Stimulated activated CD8-positive, alpha-beta memory T cell treated with anti-CD3 and anti-CD28 coated beads, Interleukin-15, amount 100 ng/mL, for 4 hours (primary cell): ENCODE measurements at places on chromosomes 7 and 10.

- DNase-seq, result no peak
These were observed 526.4 kb downstream of the KIF20B start for GRCh38 chr10:90227786-90228185.

DNA sequence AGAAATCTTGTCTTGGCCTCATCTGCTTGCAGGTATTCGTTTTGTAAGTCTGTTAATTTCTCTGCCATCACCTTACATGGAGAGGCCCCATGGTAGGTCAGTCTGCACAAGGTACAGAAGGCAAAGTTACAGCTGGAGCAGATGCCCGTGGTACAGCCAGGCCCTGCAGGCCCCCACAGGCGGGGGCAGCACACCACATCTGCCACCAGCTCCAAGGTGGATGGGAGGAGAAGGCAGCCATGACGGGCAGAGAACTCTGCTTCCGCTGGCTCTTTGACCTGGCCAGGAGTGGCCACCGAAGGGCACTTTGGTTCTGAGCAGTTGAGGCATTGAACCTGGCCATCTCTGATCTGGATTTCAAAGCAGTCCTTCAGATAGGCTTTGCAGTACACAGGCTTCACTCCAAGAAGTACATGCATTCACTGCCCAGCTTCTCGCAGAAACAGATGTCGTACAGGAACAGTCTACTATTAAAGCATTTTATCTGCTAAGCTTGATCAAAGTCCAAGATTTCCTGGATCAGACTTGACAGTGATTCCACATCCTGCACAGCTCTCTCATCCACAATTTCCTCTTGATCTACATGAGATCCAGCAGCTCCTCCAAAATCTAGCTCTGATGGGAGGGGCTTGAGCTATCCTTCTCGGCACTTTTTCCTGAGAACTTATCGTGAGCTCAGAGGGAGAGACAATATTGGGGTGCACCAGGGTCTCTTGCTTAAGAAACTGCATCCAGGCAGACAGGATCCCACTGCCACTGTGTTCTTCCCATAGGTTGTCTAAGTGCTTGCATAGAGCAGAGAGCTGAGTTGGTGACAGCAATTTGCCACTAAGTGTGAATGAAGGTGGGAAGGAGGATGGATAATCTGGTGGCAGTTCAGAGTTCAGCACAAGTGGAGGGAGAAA, 120.7 kb downstream of the TRRAP start:
- DNase-seq, result no peak

DNA sequence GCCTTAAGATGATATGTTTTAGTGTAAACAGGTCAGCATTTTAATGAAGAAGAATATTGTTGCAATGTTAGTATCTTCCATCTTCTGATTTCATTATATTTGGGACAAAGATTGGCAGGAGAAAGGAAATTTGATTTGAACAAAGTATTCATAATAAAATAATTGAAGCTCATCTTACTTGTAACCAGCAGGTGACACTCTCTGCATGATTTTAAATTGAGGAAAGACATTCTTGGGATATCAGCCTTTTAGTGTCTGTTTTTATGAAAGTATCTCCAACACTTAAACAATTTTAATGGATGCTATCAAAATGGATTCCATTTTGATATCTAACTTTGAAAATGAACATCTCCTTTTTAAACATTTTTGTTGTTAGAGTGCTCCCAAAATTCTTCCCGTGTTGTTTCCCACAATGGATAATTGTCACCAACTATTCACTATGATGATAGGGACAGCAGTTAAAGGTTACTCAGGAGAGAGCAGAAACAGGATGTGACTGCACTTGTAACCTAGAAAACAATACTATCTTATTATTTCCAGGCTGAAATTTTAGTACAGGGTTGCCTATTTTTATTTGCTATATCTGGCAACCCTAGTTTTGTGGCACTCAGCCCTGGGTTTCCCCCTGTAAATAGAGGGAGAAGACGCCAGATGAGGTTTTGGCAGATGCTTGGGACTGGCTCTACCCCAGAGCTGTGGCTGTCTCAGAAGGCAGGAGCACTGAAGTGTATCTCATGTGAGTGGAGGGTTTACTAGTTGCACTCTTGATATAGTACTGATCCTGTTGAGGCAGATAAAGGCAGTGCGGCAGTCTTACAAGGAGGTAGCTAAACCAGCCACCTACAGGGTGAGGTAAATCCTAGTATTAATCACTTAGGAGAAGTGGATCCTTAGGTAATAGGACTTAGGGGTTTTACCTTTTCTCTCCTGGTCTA, 31.0 kb upstream of the ABCB4 start:
- DNase-seq, result no peak

- no peak for DNase-seq
These were observed 445.3 kb upstream of the MGMT start for GRCh38 chr10:129021594-129022304.

GRCh38 chr10:126240483-126240882, 147.8 kb downstream of the ADAM12 start:
- no peak for DNase-seq

DNA sequence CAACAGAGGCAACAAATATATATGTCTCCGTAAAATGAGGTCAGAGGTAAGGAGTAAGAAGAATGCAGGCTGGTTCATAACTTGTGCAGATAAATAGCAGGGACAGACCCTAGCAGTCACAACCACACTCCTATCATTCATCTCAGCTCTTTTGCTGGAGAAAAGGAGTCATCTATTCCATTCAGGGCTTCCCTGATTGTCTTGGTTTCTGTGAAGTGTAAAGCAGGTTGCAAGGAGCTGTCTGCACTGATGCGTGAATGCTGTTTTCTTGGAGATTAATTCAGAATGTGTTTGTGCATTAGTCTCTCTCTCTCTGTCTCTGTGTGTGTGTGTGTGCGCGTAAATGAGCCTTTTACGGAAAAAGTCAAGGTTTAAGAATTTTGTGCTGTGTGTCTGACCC, 643.3 kb upstream of the SORCS1 start:
- no peak for DNase-seq

- no peak for DNase-seq
These were observed 20.9 kb downstream of the AQP1 start for GRCh38 chr7:30932562-30932961.

DNA sequence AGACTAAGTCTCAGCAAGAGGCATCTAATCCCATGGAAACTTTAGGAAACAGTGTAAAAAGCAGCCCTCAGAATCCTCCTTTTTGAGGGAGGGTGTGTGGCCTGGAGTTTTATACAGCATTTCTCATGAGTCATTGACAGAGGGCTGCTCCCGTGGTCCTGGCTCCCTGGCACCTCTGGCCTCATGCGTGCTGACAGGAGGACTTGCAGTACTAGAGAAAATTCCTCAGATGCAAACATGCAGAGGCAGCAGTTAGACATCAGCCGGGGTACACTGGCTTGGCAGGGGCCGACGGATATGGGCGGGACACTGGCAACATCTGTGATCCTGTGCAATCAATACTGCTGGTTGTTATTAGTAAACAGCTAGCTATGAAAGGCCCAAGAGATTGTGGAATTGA, 925.1 kb upstream of the CELF2 start:
- DNase-seq, result no peak

- DNase-seq, result no peak
These were observed 48.6 kb downstream of the FBXW4 start for GRCh38 chr10:101646364-101646763.

DNA sequence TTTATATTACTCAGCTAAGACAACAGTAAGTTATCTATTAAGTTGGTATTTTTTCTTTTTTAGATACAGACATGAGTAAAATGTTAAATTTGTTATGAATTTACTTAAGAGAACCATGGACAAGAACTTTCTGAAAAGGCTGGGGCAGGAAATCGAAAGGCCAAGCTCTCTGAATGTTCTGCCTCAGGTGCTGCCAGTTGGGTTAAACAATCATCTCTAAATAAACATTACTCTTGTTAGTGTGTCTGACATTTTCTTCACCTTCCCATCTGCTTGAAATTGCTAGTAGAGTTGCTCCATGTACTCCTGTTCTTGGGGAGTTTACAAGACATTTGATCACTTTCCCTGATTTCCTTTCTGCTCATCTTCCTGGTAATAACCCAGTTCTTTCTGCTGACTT, 87.5 kb downstream of the ANKRD7 start:
- DNase-seq, result no peak

DNA sequence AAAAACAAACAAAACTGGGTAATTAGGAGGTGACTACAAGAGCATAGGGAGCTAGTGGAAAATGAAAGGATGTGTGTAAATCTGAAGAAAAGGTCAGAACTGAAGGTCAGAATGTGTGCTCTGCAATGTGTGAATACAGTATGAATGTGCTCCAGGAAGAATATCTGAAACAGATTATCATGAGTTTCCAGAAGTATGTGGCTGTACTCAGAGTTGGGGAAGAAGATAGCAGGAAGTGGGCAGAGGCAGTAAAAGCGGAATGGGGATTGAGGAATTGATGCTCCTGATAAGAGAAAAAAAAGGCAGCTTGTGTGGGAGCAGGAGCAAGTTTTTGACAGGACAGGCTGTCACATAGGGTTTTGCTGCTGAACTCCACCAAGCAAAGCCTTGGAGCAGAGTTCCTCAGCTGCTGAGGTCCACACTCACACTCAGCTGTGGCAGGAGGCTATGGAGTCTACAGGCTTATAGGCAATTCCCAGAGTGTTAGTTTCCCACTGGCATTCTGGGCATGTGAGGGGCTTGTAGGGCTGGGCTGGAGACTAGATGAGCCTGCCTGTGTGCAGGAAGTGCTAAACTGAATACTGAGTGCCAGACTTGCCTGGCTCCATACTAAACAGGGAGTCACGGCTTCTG, 22.9 kb downstream of the H2AZ2 start:
- no peak for DNase-seq

DNA sequence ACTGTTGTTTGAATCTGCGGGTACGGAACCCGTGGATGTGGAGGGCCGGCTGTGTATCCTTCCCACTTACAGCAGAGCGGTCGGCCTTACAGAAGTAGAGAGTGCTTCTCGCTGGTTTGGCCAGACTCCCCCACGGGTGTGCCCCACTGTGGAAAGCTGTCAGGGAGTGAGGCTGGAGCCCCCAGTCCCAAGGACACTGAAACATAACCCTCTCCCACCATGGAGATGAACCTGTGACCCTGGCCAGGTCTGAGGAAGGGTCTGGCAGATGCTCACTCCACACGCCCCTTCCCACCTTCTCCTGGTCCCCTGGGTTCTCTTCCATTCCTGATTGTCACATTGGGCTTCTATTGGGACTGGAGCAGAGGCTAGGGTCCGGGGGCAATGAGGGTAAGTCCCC, 39.6 kb downstream of the TSPAN15 start:
- DNase-seq, result no peak

- DNase-seq, result no peak
These were observed 146.5 kb downstream of the TMEM178B start for GRCh38 chr7:141220263-141220880.

DNA sequence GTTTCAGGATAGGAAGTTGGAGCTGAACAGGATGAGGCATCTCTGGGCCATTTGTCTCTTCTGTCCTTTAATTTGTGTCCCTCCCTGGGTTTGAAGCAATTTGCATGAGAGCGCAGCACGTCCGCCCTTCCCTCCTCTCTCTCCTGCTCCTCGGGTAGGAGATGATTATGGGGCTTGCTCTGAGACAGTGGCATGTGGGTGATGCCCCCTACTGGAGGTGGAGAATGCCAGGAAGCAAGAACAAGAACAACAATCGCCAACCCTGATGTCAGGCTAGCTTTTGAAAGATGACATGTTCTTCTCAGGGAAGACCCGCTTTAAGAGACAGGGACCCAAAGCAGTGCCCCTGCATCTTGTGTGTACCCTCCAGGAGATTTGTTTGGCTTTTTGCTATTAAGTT, 63.9 kb upstream of the LOXL4 start:
- no peak for DNase-seq

GRCh38 chr10:14736043-14736442, 38.7 kb downstream of the FAM107B start:
- DNase-seq, result no peak

GRCh38 chr10:132075909-132076577, 10.3 kb downstream of the JAKMIP3 start:
- DNase-seq, result no peak

GRCh38 chr7:100855515-100855914, 3.0 kb downstream of the SLC12A9 start:
- DNase-seq, result no peak

GRCh38 chr7:135856356-135857144, 107.9 kb upstream of the FAM180A start:
- DNase-seq, result no peak

DNA sequence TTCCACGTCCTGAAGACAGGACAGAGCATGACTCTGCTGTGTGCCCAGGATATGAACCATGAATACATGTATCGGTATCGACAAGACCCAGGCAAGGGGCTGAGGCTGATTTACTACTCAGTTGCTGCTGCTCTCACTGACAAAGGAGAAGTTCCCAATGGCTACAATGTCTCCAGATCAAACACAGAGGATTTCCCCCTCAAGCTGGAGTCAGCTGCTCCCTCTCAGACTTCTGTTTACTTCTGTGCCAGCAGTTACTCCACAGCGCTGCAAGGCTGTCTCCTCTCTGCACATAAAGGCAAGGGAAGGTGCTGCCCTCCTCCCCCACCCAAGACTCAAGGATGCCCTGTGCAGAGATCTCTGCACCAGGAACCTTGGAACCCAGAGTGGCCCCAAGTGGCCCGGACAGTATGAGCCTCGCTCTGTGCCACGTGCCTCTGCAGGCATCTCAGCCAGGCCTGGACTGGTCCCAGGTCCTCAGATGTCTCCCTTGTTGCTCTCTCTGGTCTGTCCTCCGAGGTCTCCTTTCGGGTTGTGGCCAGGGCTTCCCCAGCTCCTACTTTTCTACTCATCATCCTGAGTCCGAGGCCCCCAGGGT, 230.3 kb upstream of the PRSS58 start:
- no peak for DNase-seq

GRCh38 chr7:4774658-4775249, 669 bp upstream of the AP5Z1 start:
- DNase-seq, result no peak

- DNase-seq, result no peak
These were observed 12.6 kb downstream of the CYP51A1 start for GRCh38 chr7:92121681-92122080.

DNA sequence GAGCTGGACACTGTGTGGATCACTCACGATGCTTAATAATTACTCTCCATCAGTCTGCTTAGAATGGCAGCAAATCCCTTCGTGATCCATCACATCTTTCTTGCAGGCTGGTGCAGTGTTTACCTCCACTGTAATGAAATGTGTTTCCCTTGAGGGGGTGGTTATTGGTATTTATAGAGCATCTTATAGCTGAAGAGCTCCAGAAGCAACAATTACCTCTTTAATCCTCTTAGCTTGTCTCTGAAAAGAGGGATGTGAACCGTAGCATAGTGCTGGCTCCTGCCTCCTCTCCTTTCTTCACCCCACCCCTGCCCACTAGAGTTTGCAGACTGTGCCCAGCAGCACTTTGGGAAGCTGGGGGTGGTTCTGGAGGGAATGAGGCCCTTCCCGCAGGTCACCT, 132.6 kb downstream of the CAMK1D start:
- no peak for DNase-seq

DNA sequence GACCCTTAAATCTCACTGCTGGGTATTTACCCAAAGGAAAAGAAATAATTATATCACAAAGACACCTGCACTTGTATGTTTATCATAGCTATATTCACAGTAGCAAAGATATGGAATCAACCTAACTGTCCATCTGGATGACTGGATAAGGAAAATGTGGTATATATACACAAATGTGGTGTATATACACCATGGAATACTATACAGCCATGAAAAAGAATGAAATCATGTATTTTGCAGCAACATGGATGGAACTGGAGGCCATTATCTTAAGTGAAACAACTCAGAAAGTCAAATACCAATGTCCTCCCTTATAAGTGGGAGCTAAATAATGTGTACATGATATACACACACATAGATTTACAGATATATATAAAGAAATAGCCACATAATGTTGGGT, 168.2 kb downstream of the SH2D4B start:
- DNase-seq, result no peak

GRCh38 chr10:93945819-93946218, 47.9 kb upstream of the PLCE1 start:
- DNase-seq, result no peak
